Large intestine (tissue), 12 donors: ENCODE measurements at places on chromosomes 6 and 20.

GRCh38 chr6:41935685-41936072 lies 5.9 kb downstream of the CCND3 start:
- peaks cover 61% of the 10 kb centered on the region for H3K36me3 ChIP-seq
- peaks cover 50% of the 10 kb centered on the region for H3K4me1 ChIP-seq
- DNase-seq: no peak
- no peaks in the 10 kb centered on the region for H3K27me3 ChIP-seq

GRCh38 chr6:42279966-42280629 lies 62.4 kb upstream of the MRPS10 start:
- peaks cover 46% of the 10 kb centered on the region for H3K4me1 ChIP-seq
- peak overlapping the region; percentile 58 for H3K27ac ChIP-seq
- H3K4me3 ChIP-seq: no peak overlapping the region
- H3K36me3 ChIP-seq: no peaks in the 10 kb centered on the region
- H3K27me3 ChIP-seq: no peaks in the 10 kb centered on the region

- H3K4me3 ChIP-seq: peak overlapping the region; percentile 78
- no peaks in the 10 kb centered on the region for H3K27me3 ChIP-seq
- H3K36me3 ChIP-seq: peaks cover under 1% of the 10 kb centered on the region
- H3K4me1 ChIP-seq: peaks cover 13% of the 10 kb centered on the region
These were observed 906 bp upstream of the BTN3A2 start for GRCh38 chr6:26363882-26364701.

DNA sequence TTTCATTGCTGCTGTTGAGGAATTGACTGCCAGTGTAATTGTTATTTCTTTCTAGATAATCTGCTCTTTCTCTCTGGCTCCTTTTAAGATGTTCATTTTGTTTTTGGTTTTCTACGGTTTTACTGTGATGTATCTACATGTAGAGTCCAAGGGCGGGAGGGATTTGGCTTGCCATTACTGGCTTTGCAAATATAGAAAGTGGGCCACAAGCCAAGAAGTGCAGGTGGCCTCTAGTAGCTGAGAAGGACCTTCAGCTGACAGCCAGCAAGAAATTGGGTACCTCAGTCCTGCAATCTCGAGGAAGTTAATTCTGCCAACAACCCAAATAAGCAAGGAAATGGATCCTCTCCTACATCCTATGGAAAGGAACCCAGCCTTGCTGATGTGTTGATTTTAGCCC lies 42.8 kb upstream of the GLP1R start:
- H3K27me3 ChIP-seq: peaks cover 14% of the 10 kb centered on the region
- H3K27ac ChIP-seq: no peak overlapping the region
- H3K4me3 ChIP-seq: no peak overlapping the region
- H3K4me1 ChIP-seq: peaks cover 2% of the 10 kb centered on the region
- no peaks in the 10 kb centered on the region for H3K36me3 ChIP-seq

DNA sequence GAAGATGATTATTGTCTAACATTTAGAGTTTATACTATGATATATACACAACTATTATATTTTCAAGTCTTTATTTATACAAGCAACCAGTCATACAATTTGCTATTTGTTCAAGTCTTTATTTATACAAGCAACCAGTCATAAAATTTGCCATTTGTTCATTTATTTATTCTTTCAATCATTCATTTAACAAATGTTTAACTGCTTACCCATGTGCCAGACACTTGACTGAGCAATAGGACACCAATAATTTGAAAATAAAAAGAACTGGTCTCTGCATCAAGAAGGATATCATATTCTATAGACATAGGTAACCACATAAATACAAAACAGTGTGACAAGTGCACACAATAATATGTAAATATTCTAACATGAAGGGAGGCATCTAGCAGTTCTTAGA lies 20.3 kb downstream of the GRIK2 start:
- no peaks in the 10 kb centered on the region for H3K27me3 ChIP-seq
- H3K27ac ChIP-seq: no peak overlapping the region
- H3K4me1 ChIP-seq: no peaks in the 10 kb centered on the region
- no peaks in the 10 kb centered on the region for H3K36me3 ChIP-seq

GRCh38 chr6:91534614-91535013 lies 947.7 kb upstream of the MAP3K7 start:
- H3K4me3 ChIP-seq: no peak overlapping the region
- H3K4me1 ChIP-seq: no peaks in the 10 kb centered on the region
- H3K36me3 ChIP-seq: no peaks in the 10 kb centered on the region
- no peak for DNase-seq

- H3K36me3 ChIP-seq: no peaks in the 10 kb centered on the region
- H3K27ac ChIP-seq: no peak overlapping the region
- H3K27me3 ChIP-seq: no peaks in the 10 kb centered on the region
- no peaks in the 10 kb centered on the region for H3K4me1 ChIP-seq
- no peak overlapping the region for H3K4me3 ChIP-seq
These were observed 474.2 kb downstream of the KIF16B start for GRCh38 chr20:16098890-16099639.

DNA sequence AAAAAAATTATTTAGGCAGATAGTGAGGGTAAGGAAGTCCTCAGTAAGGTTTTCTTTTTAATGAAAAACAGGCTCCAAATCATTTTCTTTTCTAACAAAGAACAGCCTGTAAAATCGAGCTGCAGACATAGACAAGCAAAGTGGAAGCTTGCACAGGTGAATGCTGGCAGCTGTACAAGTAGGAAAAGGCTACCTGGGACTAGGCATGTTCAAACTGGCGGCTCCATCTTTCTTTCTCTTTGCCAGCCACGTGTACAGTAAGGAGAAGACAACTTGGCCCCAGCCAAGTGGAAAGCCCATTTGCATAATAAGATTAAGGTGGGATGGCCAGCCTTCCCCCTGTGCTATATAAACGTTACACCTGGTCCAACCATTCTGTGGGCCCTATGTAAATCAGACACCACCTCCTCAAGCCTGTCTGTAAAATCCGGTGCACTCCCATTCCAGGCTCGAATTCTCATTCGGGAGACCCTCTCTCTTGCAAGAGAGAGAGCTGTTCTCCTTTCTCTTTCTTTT lies 27.0 kb upstream of the SLC2A12 start:
- H3K36me3 ChIP-seq: no peaks in the 10 kb centered on the region
- no peak for DNase-seq
- no peak overlapping the region for H3K4me3 ChIP-seq

- H3K4me1 ChIP-seq: no peaks in the 10 kb centered on the region
- H3K4me3 ChIP-seq: no peak overlapping the region
- no peaks in the 10 kb centered on the region for H3K27me3 ChIP-seq
- H3K27ac ChIP-seq: no peak overlapping the region
- no peaks in the 10 kb centered on the region for H3K36me3 ChIP-seq
These were observed 85.2 kb downstream of the FKBP5 start for GRCh38 chr6:35603326-35604202.

DNA sequence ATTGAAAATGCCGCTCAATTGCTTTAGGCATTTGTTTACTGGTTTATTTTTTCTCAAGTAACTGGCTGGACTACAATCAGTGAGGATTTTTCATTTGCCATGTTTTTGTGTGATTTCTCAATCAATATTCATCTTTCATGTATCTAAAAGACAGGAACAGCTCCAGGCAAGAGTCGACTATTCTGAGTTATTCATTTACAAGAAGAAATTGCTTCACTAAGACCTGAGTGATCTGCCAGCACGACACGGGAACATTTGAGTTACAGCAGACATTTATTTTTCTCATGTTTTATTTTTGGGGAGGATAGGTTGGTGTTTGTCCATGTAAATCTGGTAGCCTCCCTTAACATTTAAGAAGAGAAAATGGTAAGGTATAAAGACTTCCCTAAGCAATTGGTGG lies 124.1 kb downstream of the CBLN4 start:
- H3K4me3 ChIP-seq: no peak overlapping the region
- no peaks in the 10 kb centered on the region for H3K27me3 ChIP-seq
- H3K4me1 ChIP-seq: no peaks in the 10 kb centered on the region
- no peak overlapping the region for H3K27ac ChIP-seq
- DNase-seq: no peak

DNA sequence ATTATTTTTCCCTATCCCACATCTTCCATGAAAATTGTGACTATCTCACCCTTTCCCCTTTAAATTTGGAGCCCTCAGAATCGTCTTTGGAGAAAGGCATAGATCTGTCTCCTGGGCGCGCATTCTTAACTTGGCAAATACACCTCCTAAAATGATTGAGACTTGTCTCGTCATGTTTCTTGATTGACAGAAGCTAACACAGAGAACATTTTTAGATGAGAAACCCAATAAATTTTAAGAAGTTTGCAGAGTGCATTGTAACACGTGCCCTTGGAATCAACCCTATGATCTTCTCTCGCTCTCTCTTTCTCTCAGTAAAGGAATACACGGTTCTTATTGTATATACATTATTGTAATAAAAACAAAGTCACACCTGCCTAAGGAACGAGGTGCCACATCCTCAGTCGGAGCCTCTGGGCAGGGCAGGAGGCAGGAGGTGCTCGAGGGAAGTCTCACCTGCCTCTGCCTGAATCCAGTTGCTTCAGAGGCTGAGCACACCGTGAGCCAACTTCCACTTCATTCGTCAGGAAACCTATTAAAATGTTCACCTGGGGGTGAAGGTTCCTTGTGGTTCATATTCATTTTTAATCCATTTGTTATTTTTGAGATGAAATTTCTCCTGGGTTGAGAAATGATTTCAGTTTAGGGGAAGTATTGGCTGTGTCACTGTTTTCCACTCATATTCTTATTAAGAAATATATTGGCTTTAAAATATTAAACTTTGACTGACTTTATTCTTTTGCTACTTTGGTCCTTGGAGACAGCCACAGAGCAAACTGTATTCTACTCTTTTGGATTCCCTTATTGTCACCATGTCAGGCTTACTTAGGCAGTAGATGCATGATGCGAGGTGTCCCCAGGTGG lies 90.5 kb upstream of the THBS2 start:
- no peaks in the 10 kb centered on the region for H3K36me3 ChIP-seq
- peaks cover 14% of the 10 kb centered on the region for H3K4me1 ChIP-seq
- H3K4me3 ChIP-seq: no peak overlapping the region

DNA sequence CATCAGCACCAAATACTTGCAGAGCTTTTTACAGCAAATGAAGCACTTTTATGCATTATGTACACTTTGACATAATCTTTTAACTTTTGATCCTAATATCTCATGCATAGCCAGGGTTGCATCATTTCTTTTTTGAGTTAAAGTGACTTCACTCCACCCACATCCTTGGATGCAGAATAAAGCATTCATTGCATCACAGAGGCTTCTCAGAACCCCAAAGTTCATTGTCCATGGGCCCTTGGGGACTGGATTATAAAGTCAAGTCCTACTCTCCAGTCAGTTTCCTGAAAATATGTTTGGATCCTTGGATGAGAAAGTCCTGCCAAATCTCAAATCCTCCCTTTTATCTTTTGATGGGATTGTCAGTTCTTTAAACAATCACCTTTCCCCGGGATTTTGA lies 10.6 kb upstream of the EFHC1 start:
- no peaks in the 10 kb centered on the region for H3K4me1 ChIP-seq
- peaks cover 22% of the 10 kb centered on the region for H3K36me3 ChIP-seq
- no peaks in the 10 kb centered on the region for H3K27me3 ChIP-seq
- DNase-seq: no peak

- H3K4me1 ChIP-seq: no peaks in the 10 kb centered on the region
- no peak overlapping the region for H3K27ac ChIP-seq
- no peaks in the 10 kb centered on the region for H3K27me3 ChIP-seq
- H3K36me3 ChIP-seq: no peaks in the 10 kb centered on the region
- H3K4me3 ChIP-seq: no peak overlapping the region
- DNase-seq: no peak
These were observed 306.1 kb downstream of the ZNF217 start for GRCh38 chr20:53287357-53288042.

- peaks cover 39% of the 10 kb centered on the region for H3K36me3 ChIP-seq
- DNase-seq: no peak
- H3K4me3 ChIP-seq: peak overlapping the region; percentile 70
- H3K27ac ChIP-seq: peak overlapping the region; percentile 100
- H3K4me1 ChIP-seq: peaks cover 43% of the 10 kb centered on the region
These were observed 2.4 kb downstream of the UNC5CL start for GRCh38 chr6:41036601-41037000.

DNA sequence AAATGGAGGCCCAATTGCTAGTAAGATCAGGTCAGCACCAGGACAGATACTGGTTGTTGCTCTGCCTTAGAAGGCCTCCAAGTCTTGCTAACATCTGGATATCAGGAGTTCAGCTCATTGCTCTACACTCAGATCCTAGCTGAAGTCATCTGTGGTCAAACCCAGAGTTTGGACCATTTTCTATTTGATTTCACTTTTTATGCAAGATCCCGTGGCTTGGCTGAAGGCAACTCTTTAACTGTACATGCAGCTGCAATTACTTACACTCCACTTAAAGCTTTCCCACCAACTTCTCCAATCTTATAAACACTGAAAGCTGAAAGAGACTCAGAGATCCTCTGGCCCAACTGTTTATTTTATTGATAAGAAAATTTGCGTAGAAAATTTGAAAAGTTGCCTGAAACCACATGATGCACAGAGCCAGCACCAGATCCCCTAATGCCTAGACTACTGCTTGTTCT lies 2.7 kb downstream of the SLC17A2 start:
- no peak overlapping the region for H3K27ac ChIP-seq
- H3K4me3 ChIP-seq: no peak overlapping the region
- H3K36me3 ChIP-seq: no peaks in the 10 kb centered on the region
- no peak for DNase-seq
- peaks cover 8% of the 10 kb centered on the region for H3K4me1 ChIP-seq
- no peaks in the 10 kb centered on the region for H3K27me3 ChIP-seq

- no peak for DNase-seq
- no peaks in the 10 kb centered on the region for H3K36me3 ChIP-seq
- no peaks in the 10 kb centered on the region for H3K27me3 ChIP-seq
- no peak overlapping the region for H3K4me3 ChIP-seq
- H3K4me1 ChIP-seq: peaks cover 33% of the 10 kb centered on the region
These were observed 64.5 kb upstream of the SNX9 start for GRCh38 chr6:157758516-157759023.

- no peaks in the 10 kb centered on the region for H3K4me1 ChIP-seq
- no peak for DNase-seq
- no peaks in the 10 kb centered on the region for H3K27me3 ChIP-seq
These were observed 264.4 kb downstream of the COL12A1 start for GRCh38 chr6:74941424-74941823.

GRCh38 chr6:147942363-147942762 lies 400.3 kb upstream of the SASH1 start:
- DNase-seq: no peak
- H3K4me1 ChIP-seq: no peaks in the 10 kb centered on the region
- no peaks in the 10 kb centered on the region for H3K36me3 ChIP-seq
- H3K27me3 ChIP-seq: no peaks in the 10 kb centered on the region
- H3K4me3 ChIP-seq: no peak overlapping the region
- no peak overlapping the region for H3K27ac ChIP-seq

GRCh38 chr6:27825025-27825793 lies 87.0 kb downstream of the OR2B2 start:
- H3K4me3 ChIP-seq: peak overlapping the region; percentile 90
- DNase-seq: no peak
- peaks cover 5% of the 10 kb centered on the region for H3K4me1 ChIP-seq
